Renal pelvis (tissue), 12 donors: ENCODE measurements at places on chromosomes 7 and 10. TPM values are rescaled to one million over a fixed set of nuclear protein-coding genes. Genes with fewer than 3 reads are reported as not detected.

DNA sequence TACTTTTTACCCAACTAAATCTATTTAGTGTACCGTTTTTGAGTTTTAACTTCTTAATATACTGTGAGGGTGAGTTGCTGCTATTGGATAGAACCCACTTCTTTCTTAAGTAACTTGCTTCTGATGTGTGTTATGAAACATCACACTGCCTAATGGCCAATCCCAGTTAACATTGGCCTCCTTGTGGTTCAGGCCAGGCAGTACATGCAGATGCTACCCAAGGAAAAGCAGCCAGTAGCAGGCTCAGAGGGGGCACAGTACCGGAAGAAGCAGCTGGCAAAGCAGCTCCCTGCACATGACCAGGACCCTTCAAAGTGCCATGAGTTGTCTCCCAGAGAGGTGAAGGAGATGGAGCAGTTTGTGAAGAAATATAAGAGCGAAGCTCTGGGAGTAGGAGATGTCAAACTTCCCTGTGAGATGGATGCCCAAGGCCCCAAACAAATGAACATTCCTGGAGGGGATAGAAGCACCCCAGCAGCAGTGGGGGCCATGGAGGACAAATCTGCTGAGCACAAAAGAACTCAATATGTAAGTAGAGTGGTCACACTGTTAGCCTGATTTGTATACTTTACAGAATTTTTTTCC lies 39.7 kb downstream of the TES start:
- DNase-seq, result no peak

DNA sequence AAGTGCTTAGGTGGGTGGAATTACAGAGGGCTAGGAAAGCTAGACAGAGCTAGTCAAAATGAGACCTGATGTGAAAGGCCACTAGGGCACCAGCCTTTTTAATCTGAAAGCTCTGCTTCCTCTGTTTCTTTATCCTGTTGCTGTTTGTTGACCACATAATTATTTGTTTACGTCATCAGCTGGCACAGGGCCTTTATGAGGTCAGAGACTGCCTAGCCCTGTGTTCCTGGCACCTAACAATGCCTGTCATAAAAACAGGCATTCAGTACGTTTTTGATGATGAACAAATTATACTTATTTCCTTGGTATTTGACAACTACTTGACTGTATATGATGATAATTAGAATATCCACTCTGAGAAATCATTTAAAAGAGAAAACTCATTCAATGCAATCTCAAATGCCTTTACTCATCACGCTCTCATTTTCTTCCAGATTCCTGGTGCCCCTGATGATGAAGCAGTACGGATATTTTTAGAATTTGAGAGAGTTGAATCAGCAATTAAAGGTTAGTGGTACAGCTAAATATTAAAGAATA lies 26.0 kb downstream of the RBM17 start:
- DNase-seq, result no peak

DNA sequence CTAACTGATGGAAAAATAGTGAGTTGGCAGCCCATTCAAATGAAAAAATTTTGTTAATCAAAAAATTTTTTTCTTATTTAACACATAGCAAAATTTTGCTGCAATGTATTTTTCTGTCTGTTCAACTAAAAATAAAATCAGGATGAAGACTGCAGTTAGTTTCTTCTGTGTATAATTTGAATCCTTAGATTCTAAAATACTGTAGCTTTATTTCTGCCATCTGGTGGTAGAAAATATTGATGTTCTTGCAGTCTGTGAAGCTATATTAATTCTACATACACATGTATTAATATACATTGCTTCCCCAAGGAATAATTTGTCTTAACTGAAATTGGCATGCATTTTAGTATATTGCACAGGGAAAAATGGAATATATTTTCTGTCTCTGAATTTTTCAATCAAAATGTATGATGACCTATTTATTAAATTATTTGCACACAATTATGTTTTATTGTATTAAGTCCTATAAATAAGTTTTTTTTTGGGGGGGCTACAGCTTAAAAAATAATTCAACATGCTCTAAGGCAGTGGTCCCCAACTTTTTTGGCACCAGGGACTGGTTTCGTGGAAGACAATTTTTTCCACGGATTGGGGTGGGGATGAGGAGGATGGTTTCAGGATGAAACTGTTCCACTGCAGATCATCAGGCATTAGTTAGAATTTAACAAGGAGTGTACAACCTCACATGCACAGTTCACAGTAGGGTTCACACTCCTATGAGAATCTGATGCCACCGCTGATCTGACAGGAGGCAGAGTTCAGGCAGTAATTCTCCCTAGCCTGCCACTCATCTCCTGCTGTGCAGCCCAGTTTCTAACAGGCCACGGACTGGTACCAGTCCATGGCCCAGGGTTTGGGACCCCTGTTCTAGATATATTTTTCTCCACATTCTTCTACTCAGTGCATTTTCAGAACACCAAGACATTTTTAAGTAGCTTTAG lies 119.4 kb downstream of the GNAT3 start:
- peak; percentile 28 for DNase-seq

DNA sequence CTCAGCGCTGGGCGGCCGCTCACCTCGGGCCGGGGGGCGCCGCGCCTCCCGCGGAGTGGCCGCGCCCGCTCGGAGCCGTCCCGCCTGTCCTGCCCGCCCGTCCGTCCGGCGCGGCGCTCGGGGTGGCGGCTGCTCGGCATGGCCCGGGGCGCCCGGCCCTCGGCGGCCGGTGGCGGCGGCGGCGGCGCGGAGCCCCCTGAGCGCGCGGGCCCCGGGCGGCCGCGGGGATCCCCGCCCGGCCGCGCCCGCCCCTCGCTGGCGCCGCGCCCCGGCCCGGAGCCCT lies 338 bp downstream of the SDK1 start:
- no peak for DNase-seq

DNA sequence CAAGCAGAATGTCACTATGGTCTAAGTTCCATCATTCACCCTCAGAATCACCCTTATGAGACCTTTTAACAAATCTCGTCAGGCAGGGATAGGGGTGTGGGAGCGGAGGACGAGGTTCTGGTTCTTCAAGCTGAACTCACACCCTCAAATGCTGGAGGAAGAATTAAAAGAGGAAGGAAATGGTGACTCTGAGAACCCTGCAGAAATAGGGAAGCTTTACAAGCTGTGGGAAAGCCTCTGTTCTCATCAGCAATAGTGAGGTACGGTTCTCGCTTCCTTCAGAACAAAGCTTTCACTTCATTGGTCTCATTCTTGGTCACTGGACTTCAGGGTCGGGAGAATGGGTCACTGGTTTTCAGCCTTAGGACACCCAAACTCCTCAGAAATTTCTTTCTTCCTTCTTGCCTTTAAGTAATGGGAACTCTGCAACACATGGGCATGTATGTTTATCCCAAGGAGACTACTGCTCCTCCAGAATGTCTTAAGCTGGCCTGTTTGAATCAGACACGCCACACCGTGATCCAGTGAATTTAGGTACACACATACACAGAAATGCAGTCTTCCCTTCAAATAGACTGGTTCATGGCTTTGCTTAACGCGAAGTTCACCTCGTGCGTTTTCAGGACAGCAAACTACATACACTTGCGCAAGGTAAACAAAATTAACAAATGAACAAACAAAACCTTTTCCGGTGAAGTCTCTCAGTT lies 226.0 kb downstream of the SFMBT2 start:
- no peak for DNase-seq

- DNase-seq, result no peak
Observed at GRCh38 chr10:44024356-44025116, 360.4 kb downstream of the CXCL12 start.

GRCh38 chr7:26197153-26198115 lies 3.1 kb downstream of the HNRNPA2B1 start:
- DNase-seq, result no peak

DNA sequence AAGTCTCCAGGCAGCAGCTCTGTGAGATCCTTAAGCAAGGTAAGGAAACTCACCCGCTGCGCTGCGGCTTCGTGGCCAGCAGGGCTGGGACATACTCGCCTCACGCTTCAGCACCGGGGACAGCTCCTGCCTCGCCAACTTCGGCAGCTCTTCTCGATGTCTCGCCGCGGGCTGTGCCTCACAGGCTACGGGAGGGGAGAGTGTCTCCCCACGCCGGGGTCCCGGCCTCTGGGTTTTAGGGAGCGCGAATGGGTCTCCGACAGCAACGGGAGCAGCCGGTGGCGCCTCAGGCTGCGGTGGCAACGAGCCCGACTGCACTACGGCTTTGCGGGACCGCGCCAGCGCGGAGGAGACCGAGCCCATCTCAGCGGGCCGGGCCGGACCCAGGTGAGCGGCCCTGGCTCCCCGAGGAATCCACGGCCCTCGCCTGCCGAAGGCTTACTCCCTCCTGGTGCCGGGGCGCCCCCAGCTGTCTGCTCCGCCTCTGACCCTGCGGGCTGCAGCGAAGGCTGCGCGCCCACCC lies 62.4 kb downstream of the LSM5 start:
- DNase-seq, result peak; percentile 85

Gene FZD1
- polyA plus RNA-seq, result 57.5 TPM

DNA sequence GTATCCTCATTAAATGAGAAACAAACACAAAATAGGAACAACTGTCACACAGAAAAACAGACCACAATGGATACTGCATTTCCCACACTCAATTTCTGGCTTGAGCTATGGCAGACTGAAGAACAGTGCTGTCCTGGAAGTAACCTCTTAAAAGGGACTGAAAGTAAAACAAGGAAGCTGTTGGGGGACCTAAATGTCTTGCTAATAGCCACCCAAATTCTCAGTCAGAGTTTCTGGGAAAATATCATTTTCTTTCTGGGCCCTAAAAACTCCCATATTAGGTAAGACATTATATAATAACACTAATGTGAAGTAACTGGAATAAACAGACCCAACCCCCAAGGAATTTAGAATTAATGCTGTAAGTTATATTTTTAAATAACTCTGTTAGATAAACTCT lies 80.9 kb upstream of the TFEC start:
- no peak for DNase-seq

GRCh38 chr10:101833466-101833865 lies 10.1 kb downstream of the KCNIP2 start:
- DNase-seq, result no peak

DNA sequence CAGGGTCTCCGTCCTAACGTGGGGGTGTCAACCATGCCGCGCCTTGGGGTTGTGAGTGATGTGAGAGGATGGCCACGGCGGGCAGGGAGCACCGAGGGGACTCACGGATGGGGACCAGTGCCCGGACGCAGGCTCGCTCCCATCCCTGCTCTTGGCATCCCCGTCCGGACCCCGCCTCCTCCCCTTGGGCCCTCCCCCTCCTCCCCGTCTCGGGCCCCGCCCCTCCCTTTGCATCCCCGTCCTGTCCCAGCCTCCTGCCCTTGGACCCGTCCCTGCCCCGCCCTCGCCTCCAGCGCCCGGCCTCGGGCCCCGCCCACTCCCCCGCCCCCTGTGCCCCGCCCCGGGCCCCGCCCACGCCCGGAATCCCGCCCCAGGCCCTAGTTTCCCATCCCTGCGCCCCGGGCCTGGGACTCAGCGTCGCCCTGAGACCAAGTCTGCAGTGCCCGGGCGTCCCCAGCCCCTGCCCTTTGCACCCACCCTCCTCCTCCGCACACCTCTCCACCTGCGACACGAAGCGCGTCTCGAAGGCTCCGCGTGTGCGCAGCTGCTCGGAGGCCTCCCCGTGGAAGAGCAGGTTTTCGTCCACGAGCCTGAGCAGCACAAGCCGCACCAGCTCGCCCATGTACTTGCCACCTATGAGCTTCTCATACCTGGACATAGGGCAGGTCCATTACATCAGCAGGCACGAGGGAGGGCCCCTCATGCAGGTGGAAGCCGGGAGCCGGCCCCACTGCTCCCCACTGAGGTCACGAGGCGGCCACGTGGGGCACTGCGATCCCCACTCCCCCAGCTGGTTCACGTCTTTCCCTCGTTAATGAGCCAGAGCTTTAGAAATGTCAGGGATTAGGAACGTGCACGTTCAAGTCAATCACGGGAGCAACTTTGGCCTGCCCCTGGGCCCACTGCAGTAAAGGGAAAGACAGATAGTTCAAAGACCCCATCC lies 5.1 kb upstream of the MYL7 start:
- peak; percentile 72 for DNase-seq

DNA sequence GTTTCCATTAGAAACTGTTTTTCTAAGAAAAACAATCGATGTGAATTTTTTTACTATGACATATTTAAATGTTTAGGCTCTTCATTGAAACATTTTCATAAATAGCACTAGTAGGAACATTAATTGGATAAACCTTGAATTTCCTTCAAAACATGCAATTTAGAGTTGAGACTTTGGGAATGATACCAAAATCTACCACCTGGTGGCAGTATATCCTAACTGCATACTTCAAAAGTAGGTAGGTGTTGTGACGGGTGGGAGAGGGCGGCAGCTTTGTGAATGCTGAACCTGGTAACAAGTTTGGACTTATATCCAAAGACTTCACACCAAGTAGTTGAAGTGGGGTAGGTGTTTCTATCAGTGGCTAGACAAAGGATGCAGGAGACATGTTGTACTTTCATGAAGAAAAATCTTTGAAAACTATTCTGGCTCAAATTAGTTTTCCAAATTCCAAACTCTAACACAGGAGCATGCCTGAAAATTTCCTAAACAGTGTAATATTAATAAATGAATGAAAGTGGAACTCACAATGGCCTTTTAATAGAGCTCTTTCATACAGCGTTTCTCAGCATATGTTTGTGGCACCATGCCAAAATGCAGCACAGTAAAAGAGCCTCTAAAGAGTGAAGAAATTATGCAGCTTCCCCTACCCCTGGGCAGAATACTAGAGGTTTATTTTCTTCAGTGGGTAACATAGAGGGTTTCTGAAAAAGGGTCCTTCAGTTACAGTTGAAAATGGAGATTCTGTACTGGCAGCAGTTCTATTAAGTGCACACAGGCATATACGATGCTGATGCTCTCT lies 201.0 kb upstream of the TPK1 start:
- peak; percentile 42 for DNase-seq

Gene OAT
- polyA plus RNA-seq, result 84.5 TPM

DNA sequence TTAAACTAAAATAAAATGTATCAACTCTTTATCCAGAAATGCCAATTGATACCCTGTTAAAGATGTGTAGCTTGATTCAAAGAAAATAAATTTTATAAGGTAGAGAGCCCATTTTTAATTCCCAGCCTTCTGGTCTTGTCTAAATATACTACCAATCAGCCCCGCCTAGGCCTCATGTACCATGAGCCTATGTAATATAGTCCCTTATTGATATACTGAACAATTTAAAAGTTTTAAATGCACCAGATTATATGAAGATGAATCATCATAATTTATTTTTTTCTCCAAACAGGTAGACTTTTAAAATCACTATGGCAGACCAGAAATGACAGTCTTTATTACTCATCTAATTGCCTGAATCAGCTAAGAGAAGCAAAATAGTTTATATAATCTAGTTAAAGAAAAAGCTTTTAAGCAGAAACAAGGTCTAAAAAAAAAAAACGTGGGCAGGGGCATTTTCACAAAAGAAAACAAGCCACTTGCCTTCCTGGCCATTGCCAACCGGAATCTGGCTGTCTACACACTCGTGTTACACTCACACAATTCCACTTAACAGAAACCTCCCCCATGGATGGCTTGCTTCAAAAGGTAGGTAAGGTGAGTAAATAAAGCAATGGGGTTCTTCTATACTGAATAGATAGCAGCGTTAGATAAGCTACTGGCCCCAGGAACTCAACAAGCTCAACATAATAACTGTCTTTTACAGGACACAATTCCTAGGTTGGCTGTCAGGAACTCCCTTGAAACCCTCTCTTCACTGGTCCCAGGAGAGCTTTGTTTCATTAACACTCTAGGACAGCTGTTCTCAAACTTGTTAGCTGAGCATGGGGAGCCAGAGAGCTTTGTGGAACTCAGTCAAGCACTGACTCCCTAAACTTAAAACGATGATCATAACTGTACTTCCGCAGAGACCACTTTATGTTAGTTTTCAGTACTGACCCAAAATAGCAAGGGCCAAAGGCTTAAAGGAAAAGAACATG lies 37.2 kb downstream of the RAPGEF5 start:
- DNase-seq, result no peak
